Vagina (tissue), 2 donors: ENCODE measurements at places on chromosomes 3 and 15.

DNA sequence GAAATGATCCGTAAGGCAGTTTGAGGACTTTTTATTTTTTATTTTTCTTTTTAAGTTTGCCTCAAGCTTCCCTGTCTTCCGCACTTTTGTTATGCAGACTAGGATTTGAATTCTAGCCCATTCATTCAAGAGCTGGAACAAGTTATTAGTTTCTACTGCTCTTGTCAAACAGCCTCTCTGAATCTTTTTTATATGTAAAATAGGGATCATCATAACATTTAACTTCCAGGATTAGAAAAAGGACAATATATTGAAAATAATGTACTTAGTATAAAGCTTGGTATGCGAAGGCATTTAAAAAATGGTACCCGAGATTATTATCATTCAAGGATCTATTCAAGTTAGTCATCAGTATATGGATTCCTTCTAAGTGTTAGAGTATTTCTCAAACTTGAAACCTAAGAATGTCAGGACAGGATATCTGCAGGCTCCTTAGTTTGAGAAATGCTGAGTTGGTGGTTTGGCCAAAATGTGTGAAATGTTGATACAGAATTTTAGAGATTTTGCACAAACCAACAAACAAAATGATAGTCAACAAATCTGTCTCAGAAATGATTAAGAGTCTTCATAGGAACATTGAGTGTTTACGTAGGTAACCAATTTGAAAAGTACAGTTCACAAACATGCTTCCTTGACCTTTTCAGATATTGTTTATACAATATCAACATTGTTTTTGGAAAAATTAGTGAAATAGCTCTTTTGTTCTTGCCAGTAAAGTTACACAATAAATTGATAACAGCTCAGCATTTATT is 40.5 kb upstream of the IGSF10 start:
- DNase-seq = no peak

DNA sequence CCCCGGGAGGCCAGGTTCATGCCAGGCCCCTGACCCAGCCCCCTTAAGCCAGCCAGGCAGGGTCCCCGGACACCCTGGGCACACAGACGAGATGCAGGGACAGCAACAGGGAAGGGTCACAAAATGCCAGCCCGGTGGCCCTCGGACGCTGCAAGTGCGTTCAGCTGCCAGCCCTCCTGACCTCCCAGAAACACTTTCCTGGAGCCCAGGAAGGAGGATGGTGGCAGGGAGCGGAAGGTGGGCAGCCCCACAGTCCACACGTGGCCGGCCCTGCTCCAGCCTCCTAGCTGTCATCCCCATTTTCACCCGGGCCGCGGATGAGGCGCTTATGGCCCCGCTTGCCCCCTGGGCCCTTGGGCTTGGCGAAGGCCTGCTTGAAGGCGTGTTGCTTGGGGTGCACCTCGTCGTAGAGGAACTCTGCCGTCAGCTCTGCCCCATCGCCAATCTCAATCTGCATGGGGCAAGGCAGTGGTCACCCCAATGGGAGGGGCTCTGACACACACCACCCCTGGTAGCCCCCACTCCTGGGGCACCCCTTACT is 3.4 kb upstream of the TLR9 start:
- DNase-seq = no peak

- DNase-seq = no peak
These were observed 141.2 kb downstream of the SERPINI1 start for GRCh38 chr3:167876620-167877281.

GRCh38 chr3:124201786-124202185 is 209.9 kb upstream of the ROPN1 start:
- DNase-seq = no peak

- DNase-seq = no peak
These were observed 72.2 kb downstream of the DLG1 start for GRCh38 chr3:197226179-197226578.
